Hepatocyte (in vitro differentiated cells): ENCODE measurements at places on chromosomes 16 and 17.
A peak's percentile ranks its signal among the peaks of the same experiment; 100 is the strongest.

GRCh38 chr16:47016700-47017133, 43.2 kb upstream of the DNAJA2 start:
- no peak for DNase-seq

- DNase-seq: peak; percentile 14
These were observed 34.1 kb downstream of the FAM20A start for GRCh38 chr17:68567035-68567434.

DNA sequence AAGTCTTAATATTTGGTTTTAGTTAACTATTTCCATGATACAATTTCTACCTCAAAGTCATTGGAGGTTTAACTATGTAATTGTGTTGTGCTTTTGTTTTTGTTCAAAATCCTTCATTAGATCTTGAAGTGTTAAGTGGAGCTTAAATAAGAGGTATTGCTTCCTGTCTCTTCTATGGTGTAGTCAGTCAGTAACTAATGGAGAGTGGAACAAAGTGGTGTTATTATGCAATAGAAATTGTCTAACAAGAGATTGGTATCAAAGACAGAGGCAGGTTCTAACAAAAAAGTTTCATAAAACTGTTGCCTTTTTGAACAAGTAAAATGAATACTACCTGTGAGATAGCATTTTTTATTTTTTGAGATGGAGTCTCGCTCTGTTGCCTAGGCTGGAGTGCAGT, 45.2 kb downstream of the GRB7 start:
- DNase-seq: no peak

DNA sequence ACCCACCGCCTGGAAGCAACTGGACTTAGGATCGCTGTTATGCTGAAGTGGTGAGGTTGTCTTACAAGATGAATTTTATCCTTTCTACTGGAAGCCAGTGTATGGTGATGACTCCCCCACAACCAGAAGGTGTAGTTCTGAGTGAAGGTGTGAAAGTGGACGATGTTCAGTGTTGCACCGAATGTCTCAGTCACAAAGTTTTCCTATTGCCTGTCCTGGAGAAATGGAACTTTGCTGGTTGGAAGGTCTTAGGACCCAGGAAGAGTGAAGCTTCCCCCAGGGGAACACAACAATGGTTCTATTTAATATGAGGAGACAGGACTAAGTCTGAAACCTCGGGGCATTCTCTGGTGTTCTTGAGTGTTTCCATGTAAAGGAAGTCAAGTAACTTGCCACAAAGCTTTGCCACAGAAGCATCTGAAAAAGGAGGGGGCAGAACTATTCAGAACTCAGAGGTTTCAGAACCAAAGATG, 44.2 kb downstream of the USP22 start:
- DNase-seq: peak; percentile 3

GRCh38 chr16:78069913-78070312, 29.5 kb upstream of the WWOX start:
- DNase-seq: no peak

DNA sequence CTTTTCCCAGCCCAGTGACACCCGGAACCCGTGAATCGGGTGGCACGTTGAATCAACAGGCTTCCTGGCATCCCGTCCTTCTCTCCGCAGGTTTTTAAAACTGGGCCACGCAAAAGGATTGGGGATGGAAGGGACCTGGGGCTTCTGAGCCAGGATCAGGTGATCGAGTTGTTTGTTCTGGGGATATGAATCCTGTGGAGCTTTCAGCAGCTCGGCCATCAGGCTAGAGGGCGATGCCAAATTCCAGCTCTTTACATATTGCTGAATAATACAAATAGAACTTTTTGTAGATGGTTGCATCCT, 473 bp downstream of the SUPT6H start:
- DNase-seq: no peak

- no peak for DNase-seq
These were observed 435.5 kb upstream of the MON1B start for GRCh38 chr16:76755496-76755895.

DNA sequence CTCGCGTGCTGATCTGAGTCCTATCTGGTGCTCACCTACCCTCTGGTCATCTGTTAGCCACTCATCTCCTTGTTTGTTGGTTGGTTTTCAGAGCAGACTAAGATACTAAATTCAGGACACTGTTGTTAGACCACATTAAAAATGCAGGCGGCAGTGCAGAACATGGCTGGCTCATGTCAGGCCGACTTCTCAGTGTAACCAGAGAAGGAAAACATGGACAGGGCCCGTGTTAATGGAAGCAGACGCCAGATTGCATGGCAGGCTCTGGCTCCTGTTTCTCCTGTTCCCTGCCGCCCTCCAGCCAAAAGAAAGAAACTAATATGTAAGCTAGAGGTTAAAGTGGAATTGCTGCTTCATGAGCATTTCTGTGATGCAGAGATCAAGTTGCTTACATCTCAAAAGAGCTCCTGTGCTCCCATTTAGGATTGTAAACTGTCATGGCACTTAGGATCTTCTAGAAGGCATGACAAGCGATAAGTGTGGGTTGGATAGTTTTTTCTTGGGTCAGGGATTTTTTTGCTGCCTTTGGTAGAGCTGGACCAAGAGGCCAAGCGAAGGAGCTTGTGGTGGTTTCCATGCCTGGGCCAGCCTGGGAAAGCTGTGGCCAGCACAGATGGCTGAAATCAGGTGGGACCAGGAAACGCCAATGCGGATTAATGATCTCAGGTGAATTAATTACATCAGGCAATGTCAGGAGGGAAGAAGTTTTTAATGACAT, 56.1 kb downstream of the YPEL2 start:
- peak; percentile 33 for DNase-seq

- no peak for DNase-seq
These were observed 380.7 kb upstream of the PSMD7 start for GRCh38 chr16:73915935-73916334.

GRCh38 chr17:60817192-60817591, 139.5 kb downstream of the BCAS3 start:
- no peak for DNase-seq

DNA sequence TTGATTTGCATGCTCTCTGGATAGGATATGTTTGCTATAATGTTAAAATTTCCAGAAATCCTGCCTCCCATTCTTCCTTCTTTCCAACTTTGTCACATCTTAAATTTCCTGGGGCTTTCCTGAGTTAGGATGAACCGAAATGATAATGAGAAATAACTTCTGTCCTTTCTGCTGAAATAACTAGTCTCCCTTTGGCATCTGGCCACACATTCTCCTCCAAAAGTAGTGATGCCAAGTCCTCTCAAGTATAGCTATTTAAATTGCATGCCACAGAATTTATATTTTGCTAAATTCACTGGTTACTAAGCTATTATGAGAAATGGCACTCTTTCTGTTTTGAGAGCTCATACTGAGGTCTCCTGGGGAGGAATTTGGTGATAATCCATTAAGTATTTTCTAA, 30.6 kb downstream of the FAM20A start:
- DNase-seq: no peak

DNA sequence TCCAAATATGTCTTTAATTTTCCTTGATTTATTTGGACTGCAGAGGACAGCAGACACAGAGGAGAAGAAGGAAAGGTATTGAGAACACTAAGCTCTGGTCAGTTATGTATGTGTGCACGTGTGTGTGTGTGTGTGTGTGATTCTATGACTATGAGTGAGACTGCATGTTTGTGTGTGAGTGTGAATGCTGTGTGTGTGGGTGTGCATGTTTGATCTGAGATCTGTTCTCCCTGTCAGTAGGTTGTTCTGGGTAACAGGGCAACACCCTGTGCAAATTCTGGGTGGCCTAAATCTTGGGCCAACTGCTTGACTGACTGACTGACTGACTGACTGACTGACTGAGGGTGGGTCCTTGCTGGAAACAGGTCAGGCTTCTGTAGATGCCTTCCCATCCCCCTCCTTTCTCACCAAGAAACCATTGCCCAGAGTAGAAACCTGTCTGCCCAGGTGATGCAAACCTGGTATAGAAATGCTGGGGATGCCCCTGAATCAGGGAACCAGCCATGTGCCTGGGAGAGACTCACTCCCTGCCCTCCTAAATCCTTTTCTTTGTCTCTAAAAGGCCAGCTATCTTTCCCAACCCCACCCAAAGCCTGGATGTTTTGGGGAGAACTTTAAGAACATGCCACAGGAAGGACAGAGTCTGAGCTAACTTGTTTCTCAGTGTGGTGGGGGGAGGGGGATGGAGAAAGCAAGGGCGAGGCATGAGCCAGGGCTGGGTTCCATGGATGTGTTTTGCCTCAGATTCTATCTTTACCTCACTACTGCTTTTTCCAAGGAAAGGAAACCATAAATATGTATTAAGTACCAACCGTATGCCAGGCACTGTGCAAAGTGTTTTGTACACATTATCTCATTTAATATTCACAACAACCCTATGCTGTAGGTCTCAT, 4.5 kb upstream of the NR1D1 start:
- no peak for DNase-seq

GRCh38 chr16:56426585-56426984, 1.2 kb upstream of the AMFR start:
- no peak for DNase-seq

GRCh38 chr17:79664930-79665737, 54.3 kb upstream of the RBFOX3 start:
- peak; percentile 61 for DNase-seq

DNA sequence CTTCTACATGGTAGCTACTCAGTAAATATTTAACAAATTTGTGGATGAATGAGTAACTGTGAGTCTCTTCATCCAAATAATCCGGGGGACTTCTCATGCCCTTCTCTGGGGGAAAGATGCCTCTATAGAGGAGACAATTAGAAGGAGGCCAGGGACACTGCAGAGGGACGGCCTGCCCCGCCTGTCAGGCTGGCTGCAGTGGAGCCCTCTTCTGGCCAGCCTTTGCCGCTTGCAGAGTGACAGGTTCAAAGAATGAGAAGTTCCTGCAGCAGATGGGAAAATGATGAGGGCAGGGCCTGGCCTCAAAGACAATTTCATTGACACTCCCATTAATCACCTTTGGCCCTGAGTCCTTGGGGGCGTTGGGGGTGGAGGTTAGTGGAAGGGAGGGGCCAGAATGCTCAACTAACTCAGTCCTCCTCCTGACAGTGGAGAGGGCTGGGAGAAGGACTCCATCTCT, 339.0 kb downstream of the MAF start:
- DNase-seq: peak; percentile 45

- DNase-seq: no peak
These were observed 3.1 kb upstream of the ATXN7L3 start for GRCh38 chr17:44202756-44203155.

GRCh38 chr17:39229274-39229913, 3.6 kb upstream of the STAC2 start:
- DNase-seq: no peak

GRCh38 chr16:83603723-83604570, 203.8 kb upstream of the HSBP1 start:
- no peak for DNase-seq

DNA sequence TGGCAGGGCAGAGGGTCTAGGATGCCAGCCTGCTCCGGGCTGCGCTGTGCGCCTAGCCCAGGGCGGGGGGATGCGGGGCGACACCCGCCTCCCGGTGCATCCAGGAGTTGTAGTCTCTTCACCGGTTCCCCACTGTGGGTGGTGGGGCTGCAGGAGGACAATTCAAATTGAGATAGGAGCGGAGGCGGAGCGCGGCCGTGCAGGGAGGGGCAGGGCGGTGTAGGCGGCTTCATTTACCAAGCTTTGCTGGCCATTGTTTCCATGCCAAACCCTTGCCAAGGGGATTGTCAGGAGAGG, 2047.4 kb downstream of the TP53TG3F start:
- DNase-seq: no peak

DNA sequence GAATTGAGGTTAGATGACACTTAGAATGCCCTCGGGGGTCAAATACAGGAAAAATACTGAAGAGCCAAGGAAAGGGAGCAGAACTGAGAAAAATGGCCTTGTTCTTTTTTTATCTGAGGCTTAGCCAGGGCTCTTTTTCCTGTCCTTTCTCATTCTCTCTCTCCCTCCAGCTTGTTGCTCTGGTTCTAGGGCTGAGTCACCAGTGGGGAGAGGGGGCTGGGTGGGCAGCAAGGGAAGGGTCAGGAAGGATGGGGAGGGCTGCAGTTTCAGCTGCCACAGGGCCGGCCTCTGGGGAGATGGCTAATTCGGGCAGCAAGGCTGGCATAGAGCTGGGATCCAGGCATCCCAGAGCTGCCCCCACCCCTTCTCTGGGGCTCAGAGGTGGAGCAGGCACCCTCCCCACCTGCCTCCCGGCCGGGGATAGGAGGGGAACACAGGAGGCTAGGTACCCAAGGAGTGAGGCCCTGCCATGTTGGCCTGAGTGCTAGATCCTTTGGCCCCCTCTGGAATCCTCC, 3.9 kb downstream of the ITGA3 start:
- DNase-seq: no peak

DNA sequence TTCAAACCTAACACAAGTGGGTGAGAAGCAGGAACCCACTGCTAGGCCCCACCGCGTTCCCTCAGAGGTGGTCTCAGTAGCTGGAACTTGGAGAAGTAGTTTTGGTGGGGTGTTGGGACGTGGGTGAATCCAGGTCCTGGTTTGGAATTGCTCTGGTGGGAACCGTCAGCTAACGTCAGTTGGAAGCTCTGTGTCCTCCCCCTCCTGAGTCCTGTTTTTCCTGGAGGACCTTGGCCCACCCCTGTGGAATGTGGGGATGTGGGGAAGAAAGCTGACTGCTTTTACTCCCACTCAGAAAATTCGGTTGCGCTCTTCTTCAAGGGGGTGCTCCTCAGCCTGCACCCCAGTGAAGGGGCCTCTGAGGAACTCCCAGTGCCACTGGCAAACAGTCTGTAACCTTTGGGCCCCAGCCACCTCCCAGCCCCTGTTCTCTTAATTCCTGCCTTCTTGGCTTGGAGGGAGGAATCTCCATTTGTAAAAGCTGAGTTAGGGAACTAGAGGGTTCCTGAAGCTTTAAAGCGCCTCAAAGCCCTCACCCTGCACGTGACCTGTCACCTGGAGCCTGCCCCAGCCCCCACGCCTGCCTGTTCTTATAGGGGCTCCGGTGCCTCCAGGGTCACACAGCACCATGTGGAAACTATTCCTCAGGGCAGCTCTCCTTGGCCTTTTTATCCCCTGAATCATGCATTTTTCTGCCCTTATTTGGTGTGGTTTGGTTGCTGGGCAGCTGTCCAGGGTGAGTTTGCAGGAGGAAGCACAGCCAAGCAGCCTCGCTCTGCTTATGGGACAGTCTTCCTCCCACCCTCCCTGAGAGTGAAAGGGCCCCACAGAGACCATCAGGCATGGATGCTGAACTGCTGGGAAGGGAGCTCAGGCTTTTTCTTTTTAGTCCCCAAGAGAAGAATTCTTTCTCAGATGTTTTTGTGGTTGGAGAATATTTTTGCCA, 16.2 kb upstream of the NAGLU start:
- DNase-seq: peak; percentile 91

GRCh38 chr16:78768226-78768625, 668.8 kb downstream of the WWOX start:
- DNase-seq: no peak
